ENCODE measurements at places on chromosomes 5 and 9.

GRCh38 chr9:6383551-6384225, 29.3 kb upstream of the UHRF2 start:
- peak; percentile 60 for DNase-seq

DNA sequence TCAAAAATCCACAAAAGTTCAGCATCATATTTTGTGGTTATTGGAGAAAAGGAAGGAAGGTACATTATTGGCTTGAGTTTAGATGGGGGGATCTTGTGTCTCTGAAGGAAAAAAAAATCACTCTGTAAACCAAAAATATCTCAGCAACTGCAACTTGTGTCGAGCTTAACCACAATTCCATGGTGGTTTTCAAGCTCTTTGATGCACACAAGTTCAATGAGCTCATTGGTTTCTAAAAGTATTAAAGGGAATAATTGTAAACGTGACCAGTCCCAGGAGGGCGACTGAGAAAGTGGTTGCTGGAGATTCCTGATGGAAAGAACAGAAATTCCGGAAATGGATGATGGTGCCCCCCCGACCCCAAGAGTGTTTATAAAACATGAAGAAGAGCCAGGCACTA, 173.8 kb downstream of the PSAT1 start:
- no peak for DNase-seq

- DNase-seq = no peak
Measured at GRCh38 chr9:128940271-128940921, 7.0 kb downstream of the DOLK start.

DNA sequence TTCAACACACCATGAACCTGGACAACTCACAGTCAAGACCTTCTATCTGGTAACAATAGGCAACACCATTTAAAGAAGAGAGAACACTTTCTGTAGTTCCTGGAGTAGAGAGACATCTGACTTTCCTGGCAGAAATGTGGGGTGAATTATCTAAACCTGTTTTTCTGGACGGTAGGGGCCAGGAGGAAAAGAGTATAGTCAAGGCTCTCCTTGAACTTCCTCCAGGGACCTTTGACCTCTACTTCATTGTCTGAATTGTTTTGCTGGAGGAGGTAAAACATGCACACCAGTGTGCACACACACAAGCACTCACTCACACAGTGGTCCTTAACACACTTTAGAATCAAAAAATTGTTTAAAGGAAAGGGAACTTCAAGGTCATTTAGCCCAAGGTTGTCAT, 13.2 kb downstream of the S100Z start:
- no peak for DNase-seq

GRCh38 chr9:115006660-115007059, 76.3 kb upstream of the TNFSF8 start:
- DNase-seq = peak; percentile 87

- peak; percentile 65 for DNase-seq
Measured at GRCh38 chr5:159826351-159827214, 89.7 kb upstream of the ADRA1B start.
